Stimulated activated CD4-positive, alpha-beta T cell treated with anti-CD3 and anti-CD28 coated beads, TNF-alpha, amount 100 ng/mL, for 1 hour (primary cell): ENCODE measurements at places on chromosomes 4 and X.

GRCh38 chr4:73868206-73869129 is 725 bp upstream of the CXCL1 start:
- no peak for DNase-seq

DNA sequence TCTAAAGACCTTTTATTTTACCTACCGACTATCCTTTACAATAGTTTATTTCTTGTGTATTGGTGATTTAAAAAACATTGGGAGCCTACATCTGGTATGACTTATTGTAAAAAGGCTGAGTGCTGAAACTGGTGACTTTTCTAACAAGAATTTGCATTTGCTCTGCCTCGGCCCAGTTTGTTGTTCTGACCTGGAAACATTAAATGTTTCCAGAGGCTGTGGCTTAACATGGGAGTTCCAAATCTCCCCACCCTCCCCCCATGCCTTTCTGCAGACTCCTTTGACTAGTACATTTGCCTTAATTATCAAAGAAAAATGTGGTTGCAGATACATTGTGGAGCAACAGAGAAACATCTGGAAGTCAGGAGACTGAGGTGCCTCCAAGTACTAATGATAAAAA is 39.8 kb downstream of the SPCS3 start:
- DNase-seq, result no peak

DNA sequence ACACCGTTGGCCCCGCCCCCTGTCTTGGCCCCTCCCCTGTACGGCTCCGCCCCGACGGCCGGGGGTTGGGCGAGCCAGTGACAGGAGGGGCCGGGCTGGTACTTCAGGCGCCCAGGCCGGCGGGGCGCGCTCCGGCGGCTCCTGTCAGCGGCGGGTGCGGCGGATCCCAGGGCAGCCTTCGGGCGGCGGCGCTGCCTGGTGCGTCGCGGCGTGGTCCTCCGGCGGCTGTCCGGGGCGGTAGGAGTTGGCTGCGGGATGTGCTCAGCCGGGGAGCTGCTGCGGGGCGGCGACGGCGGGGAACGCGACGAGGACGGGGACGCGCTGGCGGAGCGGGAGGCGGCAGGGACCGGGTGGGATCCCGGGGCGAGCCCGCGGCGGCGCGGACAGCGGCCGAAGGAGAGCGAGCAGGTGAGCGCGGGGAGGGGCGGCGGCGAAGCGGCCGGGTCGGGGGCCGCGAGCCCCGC is at the start of gene FAM241A:
FAM241A (plus strand) TSS at position 129 of the 464 bp plus-strand sequence; CDS start at position 256, 127 bp downstream.
- DNase-seq, result peak; percentile 74

- DNase-seq, result no peak
Measured at GRCh38 chrX:123993904-123994635, 32.6 kb downstream of the STAG2 start.

- no peak for DNase-seq
Measured at GRCh38 chr4:98950925-98951324, 22.0 kb upstream of the EIF4E start.

DNA sequence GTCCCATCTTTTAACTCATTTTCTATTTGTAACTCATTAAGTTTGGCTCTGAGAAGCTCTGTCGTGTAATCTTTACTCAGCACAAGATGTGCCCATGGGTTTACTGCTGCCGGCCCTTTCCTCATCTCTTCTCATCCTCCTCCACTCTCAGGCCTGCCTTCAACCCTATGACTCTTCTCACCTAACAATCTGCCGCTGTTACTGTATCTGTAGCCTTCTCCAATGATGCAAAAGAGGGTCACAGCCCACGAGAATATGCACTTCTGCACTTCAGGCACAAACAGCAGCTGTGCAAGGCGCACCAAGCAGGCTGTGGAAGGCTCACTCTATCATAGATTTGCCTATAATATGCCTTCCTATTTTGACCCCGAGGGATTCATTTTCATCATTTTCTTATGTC is 546.5 kb upstream of the GALNTL6 start:
- DNase-seq, result no peak

- DNase-seq, result no peak
Measured at GRCh38 chr4:176210101-176210500, 14.7 kb upstream of the SPATA4 start.

GRCh38 chr4:15714141-15714540 is 11.3 kb downstream of the BST1 start:
- DNase-seq, result no peak

DNA sequence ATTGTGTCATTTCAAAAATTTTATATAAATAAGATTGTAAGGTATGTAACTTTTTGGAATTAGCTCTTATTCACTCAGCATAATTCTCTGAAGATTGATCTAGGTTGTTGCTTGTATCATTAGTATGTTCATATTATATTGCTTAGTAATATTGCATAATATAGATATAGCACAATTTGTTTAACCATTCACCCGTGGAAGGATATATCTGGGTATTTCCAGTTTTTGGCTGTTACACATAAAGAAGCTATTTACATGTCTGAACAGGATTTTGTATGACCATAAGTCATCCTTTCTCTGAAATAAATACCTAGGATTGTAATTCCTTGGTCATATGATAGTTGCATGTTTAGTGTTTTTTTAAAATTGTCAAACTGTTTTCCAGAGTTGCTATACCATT is 82.5 kb downstream of the CPEB2 start:
- no peak for DNase-seq

- DNase-seq, result no peak
Measured at GRCh38 chr4:141352331-141352730, 131.6 kb downstream of the ZNF330 start.

DNA sequence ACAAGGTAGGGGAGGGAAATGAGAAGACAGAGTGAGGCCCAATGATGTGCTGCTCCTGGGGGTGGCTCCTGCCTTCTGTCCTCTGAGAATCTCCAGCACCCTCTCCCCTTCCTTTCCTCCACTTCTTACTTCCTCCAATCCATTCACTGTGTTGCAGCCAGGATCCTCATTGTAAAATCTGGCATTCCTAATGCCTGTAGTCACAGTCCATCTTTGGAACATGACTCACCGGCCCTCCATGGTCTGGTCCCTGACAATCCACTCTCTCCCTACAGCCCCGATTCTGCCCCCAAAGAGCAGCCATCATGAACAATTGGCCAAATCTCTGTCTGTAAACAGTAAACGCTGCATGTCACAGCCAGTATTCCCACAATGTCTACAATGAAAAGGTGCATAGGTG is 72.9 kb downstream of the CLNK start:
- no peak for DNase-seq

GRCh38 chrX:81377329-81377728 is 175.4 kb downstream of the SH3BGRL start:
- no peak for DNase-seq

DNA sequence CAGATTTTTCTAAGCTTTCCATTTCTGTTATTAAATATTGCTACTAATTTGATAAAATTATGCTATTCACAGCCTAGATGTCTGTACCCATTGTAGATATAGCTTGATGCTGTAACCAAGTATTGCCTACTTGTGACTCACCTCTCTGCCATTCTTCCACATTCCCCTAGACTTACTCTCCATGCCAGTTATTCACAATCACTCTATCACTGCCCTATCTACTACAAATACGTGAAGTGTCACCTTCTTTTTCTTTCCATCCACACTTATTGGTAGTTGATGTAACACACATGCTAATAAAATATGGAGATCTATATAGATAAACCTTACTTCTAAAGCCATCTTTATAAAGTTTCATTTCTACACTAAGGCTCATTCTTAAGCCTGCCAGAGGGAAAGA is 179.4 kb upstream of the PACRGL start:
- no peak for DNase-seq

DNA sequence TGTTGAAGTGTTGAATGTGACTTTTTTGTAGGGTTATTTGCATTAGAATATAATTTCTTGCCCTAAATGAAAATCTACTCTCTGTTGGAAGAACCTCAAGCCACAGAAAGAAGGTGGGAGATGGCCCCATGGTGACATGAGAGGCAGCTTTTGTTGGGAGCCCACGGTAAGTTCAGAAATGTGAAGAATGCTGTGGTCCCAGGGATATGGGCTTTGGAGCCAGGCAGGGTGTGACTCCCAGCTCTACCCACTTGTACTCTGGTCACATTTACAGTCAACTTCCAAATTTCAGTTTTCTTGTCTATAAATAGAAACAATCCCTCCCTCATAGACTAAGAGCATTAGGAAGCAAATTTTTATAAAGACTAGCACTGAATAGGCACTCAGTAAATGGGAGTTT is 177.8 kb downstream of the RAB28 start:
- DNase-seq, result no peak

- peak; percentile 16 for DNase-seq
Measured at GRCh38 chrX:16882702-16883486, 12.7 kb upstream of the RBBP7 start.

GRCh38 chr4:169202145-169202699 is 68.5 kb downstream of the SH3RF1 start:
- DNase-seq, result no peak

DNA sequence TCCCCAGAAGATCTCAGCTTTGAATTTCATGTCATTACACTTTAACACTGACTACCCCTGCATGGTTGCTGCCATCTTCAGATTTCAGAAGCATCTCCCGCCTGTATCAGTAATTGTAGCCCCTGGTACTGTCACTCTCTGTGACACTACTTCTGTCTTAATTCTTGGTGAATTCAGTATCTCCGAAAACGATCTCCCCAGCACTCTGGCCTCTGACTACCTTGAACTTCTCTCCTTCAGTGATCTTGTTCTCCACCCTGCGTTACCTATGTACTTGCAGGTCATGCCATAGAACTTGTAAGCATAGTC is 53.8 kb upstream of the ABCG2 start:
- DNase-seq, result no peak

DNA sequence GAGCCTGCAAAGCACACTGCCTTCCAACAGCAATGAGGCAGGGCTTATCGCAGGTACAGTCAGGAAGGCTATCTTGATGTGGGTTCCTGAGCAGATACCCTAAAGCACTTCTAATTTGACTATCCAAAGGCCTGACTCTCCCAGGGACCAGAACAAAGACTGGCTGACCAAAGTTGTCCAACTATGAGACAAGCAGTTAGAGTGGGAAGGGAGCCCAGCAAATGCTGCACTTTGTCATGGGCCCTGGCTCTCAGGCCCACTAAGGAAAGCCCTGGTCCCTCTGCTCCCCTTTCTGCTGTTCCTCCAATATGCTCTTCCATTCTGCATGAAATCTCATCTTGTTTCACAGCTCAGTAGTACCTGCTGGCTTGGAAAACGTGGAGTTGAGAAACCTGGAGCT is 391.0 kb downstream of the RAB28 start:
- DNase-seq, result no peak

DNA sequence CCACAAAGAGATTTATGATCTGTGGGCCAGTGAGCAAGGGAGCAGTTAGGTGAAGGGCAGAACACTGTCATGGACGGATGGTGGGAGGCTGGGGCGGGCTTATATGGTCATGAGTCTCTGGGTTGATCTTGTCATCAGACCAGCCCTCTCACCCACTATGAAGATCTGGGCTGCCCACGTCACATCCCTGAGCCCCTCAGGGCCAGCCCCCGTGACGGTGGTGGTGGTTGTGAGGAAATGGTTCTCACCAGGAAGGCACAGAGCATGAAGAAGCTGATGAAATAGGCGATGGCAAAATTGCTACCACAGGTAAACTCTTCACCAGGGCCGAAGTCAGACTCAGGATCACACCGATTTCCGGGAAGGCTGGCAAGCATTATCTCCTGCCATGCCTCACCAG is 11.1 kb upstream of the SYP start:
- DNase-seq, result no peak

DNA sequence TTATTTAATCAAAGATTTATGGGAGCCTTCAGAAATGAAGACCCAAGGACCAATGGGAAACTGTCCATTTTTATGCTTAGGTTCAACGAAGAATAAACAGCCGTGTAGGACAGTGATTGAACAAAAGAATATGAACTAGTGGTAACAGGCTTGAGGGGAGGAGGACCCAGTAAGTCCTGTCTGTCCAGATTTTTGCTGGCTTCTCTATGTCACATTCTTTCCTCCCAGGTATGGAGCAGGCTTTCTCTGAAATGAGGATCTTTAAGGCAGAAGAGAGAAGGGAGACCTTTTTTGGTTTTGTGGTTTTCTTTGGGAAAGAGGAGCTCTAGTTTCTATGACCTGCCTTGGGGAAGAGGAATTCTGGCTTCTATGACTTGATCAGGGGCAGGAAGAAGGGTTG is 74.1 kb downstream of the BANK1 start:
- no peak for DNase-seq

DNA sequence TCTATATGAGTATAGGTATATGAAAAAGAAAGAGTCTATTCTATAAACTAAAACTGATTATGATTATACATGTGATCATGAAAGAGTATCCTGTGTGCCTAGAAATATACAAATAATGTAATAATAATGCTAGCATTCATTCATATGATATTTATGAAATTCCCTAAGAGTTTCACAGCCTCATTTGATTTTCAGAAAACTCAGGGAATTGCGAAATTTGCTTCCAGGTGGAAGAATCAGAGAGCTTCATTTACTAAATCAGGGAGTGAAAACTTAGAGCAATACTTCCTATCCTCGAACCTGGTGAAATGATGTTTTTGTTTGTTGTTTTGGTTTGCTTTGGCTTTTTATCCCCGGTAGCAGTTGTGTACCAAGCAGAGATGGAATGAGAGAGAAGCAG is 1105.7 kb upstream of the SLIT2 start:
- no peak for DNase-seq

- no peak for DNase-seq
Measured at GRCh38 chr4:91127831-91128230, 1000.6 kb downstream of the CCSER1 start.

DNA sequence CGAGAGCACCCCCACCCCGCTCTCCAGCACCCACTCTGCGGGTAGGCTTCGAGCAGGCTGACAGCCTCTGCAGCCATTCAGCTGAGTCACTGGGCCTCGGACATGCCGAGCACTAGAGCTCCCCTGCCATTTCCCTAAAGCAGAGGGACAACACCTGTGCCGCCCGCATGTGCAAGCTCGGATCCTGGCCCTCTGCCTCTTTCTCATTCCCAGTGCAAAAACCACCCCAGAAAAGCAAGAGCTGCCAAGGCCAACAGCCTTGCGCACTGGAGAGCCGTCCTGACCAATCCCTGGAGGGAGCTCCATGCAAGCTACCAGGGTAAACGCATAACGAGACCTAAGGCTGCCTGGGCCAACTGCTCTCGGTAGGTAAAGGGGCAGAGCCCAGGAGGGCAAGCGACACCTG is 5.3 kb downstream of the HCFC1 start:
- no peak for DNase-seq
